ENCODE measurements at places on chromosomes 16 and 17.

- no peaks in the 10 kb centered on the region for H3K27me3 ChIP-seq
- no peak within 1 kb of the TSS for H3K27ac ChIP-seq
- peak within 1 kb of the TSS; percentile 75 for H3K4me3 ChIP-seq
- peaks cover 16% of the 10 kb centered on the region for H3K4me1 ChIP-seq
- DNase-seq = peak; percentile 73
Measured at GRCh38 chr17:1179818-1180742, at the start of gene ABR. ABR (minus strand) TSS chr17:1179981; CDS start chr17:1179727, 254 bp downstream.

DNA sequence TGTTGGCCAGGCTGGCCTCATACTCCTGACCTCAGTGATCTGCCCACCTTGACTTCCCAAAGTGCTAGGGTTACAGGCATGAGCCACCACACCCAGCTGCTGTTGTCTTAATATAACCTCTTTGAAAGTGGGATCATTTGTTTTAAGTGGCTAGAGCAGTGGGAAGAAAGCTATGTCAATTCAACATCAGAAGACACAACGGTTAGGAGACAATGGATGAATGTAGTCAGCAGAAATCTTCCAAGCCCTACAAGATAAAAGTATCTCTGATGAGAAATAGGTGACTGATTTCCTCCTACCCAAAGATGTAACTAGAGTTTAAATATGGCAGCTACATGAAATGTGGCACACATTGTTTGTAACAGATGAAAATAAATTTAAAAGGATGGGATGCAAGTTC, 20.0 kb upstream of the TRIM25 start:
- no peak overlapping the region for H3K4me3 ChIP-seq
- H3K27me3 ChIP-seq = no peaks in the 10 kb centered on the region
- DNase-seq = no peak
- H3K36me3 ChIP-seq = peaks cover 76% of the 10 kb centered on the region

DNA sequence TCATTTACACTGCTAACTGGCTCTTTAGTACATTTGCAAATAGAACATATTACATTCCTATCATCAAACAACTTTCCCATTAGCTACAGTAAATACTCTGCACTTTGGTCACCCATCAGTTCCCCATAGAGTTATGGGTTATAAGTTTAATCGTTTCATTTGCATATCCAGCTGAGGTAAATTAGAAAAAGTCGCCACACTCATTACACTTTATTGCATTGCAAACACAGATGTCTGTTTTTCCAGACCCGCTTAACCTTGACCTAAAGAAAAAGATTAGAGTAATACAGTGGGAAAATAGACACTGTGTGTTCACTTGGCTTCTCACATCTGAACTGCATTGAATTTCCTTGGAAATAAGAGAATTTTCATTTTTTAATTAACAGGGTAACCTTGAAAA, 213.1 kb upstream of the PSMD7 start:
- no peak overlapping the region for H3K27ac ChIP-seq
- peaks cover 5% of the 10 kb centered on the region for H3K4me1 ChIP-seq
- no peaks in the 10 kb centered on the region for H3K27me3 ChIP-seq
- no peaks in the 10 kb centered on the region for H3K36me3 ChIP-seq

DNA sequence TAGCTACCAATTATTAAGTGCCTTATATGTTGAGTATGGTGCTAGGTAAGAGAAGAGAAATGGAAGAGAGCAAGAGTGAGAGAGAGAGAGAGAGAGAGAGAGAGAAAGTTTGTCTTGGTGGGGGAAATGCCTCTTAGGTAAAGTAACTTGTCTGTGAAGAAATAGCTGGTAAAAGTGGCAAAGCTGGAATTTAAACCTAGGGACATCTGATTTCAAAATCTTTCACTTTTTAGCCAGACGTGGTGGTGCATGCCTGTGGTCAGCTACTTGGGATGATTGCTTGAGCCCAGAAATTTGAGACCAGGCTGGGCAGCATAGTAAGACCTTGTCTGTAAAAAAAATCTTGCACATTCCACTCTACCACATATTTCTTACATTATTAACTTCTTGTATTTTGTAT, 23.0 kb upstream of the CDR2 start:
- no peaks in the 10 kb centered on the region for H3K36me3 ChIP-seq
- H3K27me3 ChIP-seq = no peaks in the 10 kb centered on the region
- H3K4me1 ChIP-seq = no peaks in the 10 kb centered on the region
- H3K27ac ChIP-seq = no peak overlapping the region
- DNase-seq = no peak
- no peak overlapping the region for H3K4me3 ChIP-seq

DNA sequence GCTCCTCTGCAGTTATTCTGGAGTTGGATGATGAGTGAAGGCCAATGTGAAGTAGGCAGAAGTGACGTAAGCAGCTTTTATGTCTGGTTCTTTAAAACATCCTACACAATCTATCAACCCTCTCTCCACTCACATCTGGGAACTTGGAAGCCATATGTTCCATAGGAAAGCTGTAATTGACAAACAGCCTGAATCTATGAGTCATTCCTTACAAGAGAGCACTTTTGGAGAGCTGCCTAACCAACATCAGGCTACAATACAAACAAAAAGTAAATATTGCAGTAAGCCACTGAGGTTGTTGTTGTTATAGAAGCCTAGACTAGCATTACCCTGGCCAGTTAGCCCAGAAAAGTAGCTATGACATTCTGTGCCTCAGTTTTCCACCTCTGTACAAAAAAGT, 5.9 kb downstream of the CCL7 start:
- H3K4me3 ChIP-seq = no peak overlapping the region
- H3K27me3 ChIP-seq = peaks cover 77% of the 10 kb centered on the region
- no peaks in the 10 kb centered on the region for H3K4me1 ChIP-seq
- H3K27ac ChIP-seq = no peak overlapping the region

DNA sequence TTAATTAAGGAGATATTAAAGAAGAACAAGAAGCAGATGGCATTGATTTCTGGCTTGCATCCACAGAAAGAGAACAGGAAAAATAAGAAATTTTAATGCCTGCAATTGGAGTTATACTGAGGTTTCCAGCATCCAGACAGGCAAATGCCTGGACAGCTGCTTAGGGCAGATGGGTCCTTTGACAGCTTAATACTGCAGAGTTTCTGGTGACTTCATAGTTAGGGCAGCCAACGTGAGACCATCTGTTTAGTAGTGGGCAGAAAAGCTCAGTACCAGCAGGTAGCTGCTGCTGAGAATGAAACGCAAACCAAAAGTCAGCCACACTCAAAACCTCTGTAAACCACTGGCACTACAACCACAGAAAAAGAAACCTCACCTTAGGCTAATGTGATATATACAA, 109.8 kb downstream of the CDK5R1 start:
- H3K4me1 ChIP-seq = peaks cover 10% of the 10 kb centered on the region
- H3K27ac ChIP-seq = no peak overlapping the region
- no peak overlapping the region for H3K4me3 ChIP-seq
- no peak for DNase-seq

- DNase-seq = no peak
- H3K4me3 ChIP-seq = no peak overlapping the region
- H3K27ac ChIP-seq = no peak overlapping the region
- peaks cover 88% of the 10 kb centered on the region for H3K36me3 ChIP-seq
- no peaks in the 10 kb centered on the region for H3K27me3 ChIP-seq
Measured at GRCh38 chr17:19935169-19935568, 42.5 kb downstream of the AKAP10 start.

- no peak overlapping the region for H3K4me3 ChIP-seq
- H3K36me3 ChIP-seq = no peaks in the 10 kb centered on the region
- peaks cover under 1% of the 10 kb centered on the region for H3K27me3 ChIP-seq
- H3K4me1 ChIP-seq = peaks cover 10% of the 10 kb centered on the region
- no peak for DNase-seq
Measured at GRCh38 chr16:66649167-66649566, 44.7 kb downstream of the CMTM3 start.

GRCh38 chr16:23859713-23860269, 24.0 kb downstream of the PRKCB start:
- H3K36me3 ChIP-seq = peaks cover 11% of the 10 kb centered on the region
- peaks cover 86% of the 10 kb centered on the region for H3K4me1 ChIP-seq
- no peak for DNase-seq
- peak overlapping the region; percentile 42 for H3K27ac ChIP-seq
- H3K4me3 ChIP-seq = no peak overlapping the region

DNA sequence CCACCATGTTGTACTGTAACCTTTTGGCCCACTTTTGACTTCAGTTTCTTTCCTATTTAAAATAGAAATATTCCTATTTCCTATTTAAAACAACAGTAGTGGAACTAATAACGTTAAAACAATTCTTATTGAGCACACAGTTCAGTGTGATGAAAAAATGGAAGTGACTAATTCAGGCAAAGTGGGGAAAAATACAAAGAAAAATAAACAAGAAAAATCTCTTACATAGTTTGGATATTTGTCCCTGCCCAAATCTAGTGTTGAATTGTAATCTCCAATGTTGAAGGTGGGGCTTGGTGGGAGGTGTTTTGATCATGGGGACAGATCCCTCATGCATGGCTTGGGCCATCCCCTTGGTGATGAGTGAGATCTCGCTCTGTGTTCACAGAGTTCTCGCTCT, 198.1 kb upstream of the CPHXL start:
- H3K4me3 ChIP-seq = no peak overlapping the region
- no peak overlapping the region for H3K27ac ChIP-seq
- DNase-seq = no peak
- peaks cover 12% of the 10 kb centered on the region for H3K27me3 ChIP-seq

DNA sequence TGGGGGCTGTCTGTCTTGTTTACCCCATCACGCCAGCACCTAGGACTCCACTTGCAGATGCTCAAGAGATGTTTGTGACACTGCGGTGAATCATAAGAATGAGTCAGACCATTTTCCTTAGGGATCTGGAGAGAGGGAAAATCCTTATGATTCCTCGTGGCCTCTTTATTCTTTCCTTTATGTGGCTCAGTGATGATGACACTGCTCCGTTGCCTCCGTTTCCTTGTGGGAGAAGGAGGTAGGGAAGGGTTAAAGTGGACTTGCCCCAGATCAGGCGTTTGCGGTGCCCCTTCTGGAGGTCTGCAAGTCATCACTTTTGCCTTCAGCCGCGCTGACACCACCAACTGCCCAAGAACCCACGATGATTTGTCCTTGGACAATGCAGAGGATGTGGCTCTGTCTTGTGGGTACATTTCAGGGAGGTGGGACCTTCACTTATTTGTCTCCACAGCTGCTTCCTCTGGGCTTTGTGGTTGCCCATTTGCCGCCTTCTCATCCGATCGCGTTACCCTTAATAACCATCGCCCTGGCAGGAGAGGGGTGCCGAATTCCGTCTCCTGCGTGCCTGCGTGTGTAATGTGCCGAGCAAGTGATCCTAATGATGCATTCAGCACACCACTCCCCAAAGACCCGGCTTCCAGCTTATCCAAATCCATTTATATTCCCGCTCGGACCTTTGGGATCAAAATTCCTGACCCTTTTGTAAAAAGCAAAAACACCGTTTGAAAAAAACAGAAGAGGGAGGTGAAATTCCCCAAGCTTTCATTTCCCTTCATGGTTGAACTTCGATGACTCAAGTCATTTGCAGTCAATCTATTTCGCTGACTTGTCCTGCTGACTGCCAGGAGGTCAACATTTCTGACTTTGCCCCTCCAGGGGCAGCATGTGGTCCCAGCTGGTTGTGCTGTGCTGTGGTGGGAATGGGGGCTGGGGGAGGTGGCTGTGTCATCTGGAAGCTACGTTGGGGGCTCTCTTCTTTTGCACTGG, 87.2 kb upstream of the IRX3 start:
- no peaks in the 10 kb centered on the region for H3K36me3 ChIP-seq
- H3K4me1 ChIP-seq = peaks cover 5% of the 10 kb centered on the region
- H3K4me3 ChIP-seq = no peak overlapping the region
- no peak overlapping the region for H3K27ac ChIP-seq
- peaks cover 66% of the 10 kb centered on the region for H3K27me3 ChIP-seq
- DNase-seq = no peak

DNA sequence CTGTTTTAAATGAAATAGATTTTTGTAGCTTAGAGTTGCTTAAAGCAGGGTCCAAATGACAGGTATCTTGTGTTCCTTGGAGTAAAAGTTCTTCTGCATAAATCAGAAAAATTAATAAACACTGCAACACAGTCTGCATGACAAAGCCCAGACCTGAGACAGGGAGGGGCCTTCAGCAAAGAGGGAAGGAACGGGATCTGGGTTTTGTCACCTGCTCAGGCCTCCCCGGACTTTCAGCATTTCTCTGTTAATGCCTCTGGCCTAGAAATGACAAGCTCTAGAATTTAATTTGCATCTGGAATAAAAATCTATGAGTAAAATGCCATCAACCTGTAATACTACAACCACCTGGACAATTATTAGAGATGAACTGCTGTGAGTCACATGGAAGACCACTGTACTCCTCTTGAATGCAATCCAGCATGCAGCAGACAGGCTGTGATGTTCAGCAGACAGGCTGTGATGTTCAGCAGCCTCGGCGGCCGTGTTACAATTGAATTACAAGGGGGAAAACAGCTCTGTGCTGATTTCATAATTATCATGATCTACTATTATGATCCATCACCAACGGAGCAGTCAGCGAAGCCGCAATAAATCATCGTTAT, 170.2 kb downstream of the TOX3 start:
- H3K4me3 ChIP-seq = no peak overlapping the region
- H3K36me3 ChIP-seq = no peaks in the 10 kb centered on the region
- DNase-seq = no peak
- H3K27me3 ChIP-seq = no peaks in the 10 kb centered on the region
- no peaks in the 10 kb centered on the region for H3K4me1 ChIP-seq

DNA sequence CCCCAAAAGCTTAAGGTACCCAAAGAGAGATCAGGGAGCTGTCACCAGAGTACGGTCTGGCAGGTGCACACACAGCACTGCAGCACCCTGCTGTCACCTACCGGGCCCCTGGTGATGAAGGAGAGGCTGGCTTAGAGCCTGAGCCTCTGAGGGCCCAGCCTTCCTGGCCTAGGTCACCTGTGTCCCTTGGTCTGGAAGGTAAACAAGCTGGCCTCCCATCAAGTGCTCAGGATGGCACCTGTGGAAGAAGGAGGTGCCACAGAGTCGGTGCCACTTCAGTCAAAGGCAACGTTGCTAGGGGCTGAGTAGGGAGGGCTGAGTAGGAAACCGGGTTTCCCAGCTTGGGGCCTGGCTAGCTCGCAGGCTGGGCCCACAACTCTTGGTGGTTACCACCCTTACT, 70.7 kb downstream of the COG7 start:
- H3K4me1 ChIP-seq = no peaks in the 10 kb centered on the region
- no peak overlapping the region for H3K4me3 ChIP-seq
- no peaks in the 10 kb centered on the region for H3K27me3 ChIP-seq
- peaks cover 2% of the 10 kb centered on the region for H3K36me3 ChIP-seq

- no peaks in the 10 kb centered on the region for H3K36me3 ChIP-seq
- H3K4me3 ChIP-seq = no peak overlapping the region
- no peak for DNase-seq
Measured at GRCh38 chr17:49291929-49292328, 61.3 kb upstream of the PHOSPHO1 start.

DNA sequence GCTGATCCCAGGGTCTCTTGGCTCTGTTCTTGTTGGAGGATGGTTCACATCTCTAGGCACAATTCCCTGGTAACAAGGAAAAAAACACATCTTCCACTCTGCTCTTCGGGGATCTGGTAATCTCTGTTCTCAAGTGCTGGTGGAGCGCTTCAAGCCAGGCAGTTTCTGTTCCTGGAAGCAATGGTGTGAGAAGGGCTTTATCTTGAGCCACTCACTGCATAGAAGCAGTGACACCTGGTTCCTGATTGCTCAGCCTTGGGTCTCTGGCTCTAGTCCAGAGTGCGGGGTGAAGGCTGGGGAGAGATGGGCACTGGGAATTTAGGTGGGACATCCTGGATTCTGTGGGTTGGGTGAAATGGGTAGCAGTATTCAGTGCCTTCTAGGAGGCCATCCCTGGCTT, 14.1 kb downstream of the AKAP1 start:
- H3K4me3 ChIP-seq = no peak overlapping the region
- DNase-seq = no peak
- H3K27ac ChIP-seq = peak overlapping the region; percentile 22
